Activated naive CD4-positive, alpha-beta T cell (primary cell): ENCODE measurements at places on chromosomes 11 and 22.
A peak's percentile ranks its signal among the peaks of the same experiment; 100 is the strongest.

- DNase-seq: no peak
These were observed 7.4 kb downstream of the MED17 start for GRCh38 chr11:93791493-93791892.

GRCh38 chr11:111302298-111302697 is 4.0 kb downstream of the POU2AF3 start:
- no peak for DNase-seq

DNA sequence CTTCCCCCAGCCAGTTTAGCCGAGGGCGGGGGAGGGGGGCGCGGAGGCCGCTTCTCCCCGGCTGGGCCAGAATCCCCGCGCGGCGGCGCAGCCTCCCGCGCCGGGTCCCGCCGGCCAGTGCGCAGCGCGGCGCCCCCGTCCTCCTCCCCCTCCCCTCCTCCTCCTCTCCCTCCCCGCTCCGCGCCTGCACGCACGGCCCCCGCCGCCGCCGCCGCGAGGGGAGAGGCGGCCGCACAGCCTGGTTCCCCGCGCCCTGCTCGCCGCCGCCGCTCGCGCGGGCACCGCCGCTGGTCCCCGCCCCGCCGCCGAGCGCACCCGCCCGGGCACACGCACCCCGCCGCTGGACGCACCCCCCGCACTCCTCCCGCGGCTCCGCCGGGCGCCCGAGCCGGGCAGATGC is at the start of gene FLRT1:
Gene FLRT1 (plus strand): TSS at position 356 of the 400 bp plus-strand sequence. CDS start 80,337 bp downstream, outside the sequence.
- DNase-seq: no peak

GRCh38 chr11:128632141-128632791 is 44.9 kb upstream of the ETS1 start:
- peak; percentile 27 for DNase-seq

GRCh38 chr22:17047656-17048055 is 37.1 kb upstream of the IL17RA start:
- no peak for DNase-seq

GRCh38 chr11:19811380-19811779 is 98.7 kb downstream of the NAV2 start:
- no peak for DNase-seq

- DNase-seq: no peak
These were observed 21.7 kb downstream of the TIMP3 start for GRCh38 chr22:32823024-32823730.

DNA sequence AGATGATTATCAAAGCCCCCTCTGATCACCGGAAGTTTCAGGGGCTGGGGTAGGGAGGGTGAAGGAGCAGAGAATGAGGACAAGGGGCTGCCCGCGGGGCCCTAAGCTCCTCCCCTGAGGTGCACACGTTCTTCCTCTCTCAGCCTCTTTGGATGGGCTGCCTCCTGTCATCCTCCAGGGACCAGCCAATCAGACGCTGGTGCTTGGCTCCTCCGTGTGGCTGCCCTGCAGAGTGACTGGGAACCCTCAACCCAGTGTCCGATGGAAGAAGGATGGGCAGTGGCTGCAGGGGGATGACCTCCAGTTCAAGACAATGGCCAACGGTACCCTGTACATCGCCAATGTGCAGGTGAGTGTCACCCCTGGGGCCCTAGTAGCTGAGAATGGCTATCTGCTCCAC is 7.5 kb downstream of the ROBO3 start:
- DNase-seq: no peak

DNA sequence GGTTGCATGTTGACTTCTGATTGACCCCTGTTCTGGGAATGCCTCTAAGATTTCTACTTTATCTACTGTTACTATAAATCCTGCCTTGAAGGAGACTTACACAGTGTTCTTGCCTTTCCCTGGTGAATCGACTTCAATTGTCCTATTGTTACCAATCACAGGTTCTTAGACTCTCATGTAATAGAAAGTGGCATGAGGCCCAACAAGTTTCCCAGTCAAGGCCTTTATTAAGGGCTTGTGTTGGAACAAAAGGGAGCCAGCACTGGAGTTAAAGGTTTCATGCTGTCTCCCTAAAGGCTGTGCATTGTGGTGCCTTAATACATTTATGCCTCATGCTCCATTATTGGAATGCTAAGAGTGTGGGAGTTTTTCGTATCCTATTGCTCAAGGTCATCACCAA is 23.3 kb downstream of the MS4A2 start:
- DNase-seq: no peak

DNA sequence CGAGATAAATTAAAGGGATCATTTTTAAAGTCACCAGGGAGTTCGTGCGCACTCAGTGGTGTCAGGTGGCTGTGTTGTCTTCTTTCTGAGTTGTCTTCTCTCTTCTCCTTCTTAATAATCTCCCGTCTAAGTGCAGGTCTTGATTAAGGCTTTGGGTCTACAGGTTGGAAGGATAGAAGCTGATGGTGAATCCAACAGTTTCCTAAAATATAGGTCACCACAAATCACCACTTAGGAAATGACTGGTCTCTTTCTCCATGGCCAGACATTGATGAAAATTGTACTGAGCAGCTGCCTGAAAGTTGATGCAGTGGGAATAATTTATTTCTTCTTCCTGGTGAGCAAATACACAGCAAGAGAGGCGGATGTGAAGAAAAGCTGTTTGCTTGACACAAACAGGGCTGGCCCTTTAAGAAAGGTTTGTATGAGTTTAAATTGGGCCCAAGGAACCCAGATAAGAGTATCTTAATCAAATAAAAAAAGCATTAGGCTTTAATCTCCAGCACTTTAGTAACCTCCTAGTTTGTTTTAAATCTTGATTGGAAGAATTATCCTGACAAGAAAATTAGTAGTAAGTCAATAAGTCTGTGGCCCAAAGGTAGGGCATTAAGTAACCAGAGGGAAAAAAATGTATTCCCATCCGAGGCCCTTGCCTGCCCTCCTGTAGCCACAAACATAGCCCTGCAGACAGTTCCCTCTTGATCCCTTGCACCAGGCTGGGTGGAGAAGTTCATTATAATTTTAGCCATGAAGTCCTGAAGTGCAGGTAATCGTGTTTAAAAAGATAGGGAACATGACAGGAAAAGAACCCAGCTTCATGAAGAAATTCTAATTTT is 245.8 kb downstream of the KIRREL3 start:
- no peak for DNase-seq

- DNase-seq: no peak
These were observed 26.7 kb downstream of the ALKBH8 start for GRCh38 chr11:107538821-107539220.

GRCh38 chr22:37824674-37825641 is 1.8 kb downstream of the GALR3 start:
- no peak for DNase-seq

- no peak for DNase-seq
These were observed 41.7 kb downstream of the KIAA1671 start for GRCh38 chr22:24994070-24994763.

GRCh38 chr22:22681221-22681739 is 36.9 kb downstream of the GGTLC2 start:
- no peak for DNase-seq

DNA sequence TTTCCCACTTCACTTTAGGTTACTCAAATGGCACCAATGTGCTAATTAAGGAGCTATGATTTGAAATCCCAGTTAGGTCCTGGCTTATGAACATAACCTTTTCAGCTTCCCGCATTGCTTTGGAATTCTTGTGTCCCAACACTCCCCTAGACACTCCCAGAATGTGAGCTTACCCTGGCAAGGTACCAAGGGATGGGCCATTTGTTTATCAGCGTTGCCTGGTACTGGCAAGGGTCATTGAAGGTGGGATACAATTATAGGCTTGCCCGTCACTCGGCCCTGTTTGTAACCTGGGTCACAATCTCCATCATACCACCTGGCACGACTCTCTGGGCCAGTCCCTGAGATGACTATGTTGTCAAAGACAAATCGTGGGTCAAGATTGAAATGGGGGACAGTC is 5.4 kb downstream of the CSRP3 start:
- DNase-seq: no peak

- no peak for DNase-seq
These were observed 314.1 kb downstream of the CTTN start for GRCh38 chr11:70712471-70712870.

DNA sequence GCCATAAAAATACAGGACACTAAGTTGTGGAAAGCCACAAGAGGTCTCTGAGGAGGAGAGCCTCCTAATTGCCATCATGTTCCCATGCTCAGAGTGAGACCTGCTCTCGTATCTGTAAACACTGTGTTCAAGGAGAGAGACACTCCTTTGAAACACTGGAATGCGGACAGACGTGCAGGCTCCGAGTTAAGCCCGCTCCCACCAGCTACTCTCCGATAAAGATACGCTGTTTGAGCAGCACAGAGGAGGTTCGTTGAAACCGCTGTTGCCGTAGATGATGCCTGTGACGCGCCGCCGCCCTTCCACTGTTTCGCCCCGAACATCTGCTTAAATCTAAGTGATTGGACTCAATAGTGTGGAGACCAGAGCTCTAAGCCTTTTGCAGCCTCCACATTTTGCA is 25.1 kb downstream of the NUP50 start:
- DNase-seq: no peak

DNA sequence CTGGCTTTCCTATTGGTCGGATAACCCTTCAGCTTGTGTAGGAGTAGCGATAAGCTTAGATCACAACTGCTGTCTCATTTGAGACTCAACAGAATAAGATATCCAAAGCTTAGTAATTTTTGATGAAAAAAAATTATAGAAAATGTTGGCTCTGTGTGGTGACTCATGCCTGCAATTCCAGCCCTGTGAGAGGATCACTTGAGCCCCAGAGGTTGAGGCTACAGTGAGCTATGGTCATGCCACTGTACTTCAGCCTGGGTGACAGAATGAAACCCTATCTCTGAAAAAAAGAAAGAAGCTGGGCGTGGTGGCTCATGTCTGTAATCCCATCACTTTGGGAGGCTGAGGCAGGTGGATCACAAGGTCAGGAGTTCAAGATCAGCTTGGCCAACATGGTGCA is 55.6 kb upstream of the RRM1 start:
- no peak for DNase-seq

DNA sequence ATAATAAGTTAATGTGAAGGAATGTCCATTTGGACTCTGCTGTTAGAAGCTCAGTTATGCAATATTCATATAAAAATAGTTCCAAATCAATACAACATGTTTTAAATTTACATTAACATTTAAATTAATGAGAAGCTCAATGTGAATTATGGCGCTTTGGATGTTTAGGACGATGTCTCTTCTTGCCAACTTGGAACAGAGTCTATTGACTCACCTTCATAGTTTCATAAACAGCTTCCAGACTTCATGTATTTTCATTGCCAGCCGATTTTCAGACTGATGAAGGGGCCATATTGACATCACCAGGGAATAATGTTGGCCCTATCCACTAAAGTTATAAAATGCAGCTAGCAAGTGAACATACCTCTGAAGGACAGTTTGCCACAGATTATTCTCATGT is 1136.2 kb downstream of the LRRC4C start:
- no peak for DNase-seq

DNA sequence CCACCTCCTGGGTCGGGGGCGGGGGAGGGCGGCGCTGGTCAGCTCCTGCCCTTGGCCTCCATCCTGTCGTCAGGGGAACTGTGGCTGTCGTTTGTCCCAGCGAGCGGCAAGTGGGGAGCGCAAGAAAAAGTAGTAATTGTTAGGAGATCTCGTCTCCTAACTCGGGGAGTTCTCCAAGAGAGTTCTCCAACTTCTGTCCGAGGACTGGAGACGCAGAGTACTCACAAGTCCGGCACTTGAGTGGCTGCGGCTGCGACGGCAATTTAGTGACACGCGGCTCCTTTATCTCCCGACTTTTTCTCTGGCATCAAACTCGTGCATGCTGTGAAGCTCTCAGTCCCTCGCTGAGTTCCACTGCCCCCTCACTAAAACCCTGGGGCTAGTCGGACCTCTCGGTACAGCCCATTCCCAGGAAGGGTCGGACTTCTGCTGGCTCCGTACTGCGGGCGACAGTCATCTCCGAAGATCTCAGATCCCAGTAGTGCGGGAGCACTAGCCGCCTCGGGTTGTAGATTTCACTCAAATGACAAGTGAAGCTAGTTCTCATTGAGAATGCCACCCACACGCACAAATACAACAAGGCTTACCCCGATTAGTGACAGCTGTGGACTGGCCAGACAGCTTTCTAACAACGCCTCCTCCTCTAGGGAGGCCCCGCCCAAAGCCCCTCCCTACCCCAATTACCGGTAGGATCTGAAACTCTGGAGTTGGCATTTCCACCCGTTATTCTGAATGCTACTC is at the start of gene PGR:
Gene PGR (minus strand): TSS at position 611 of the 741 bp plus-strand sequence. CDS start 743 bp downstream, outside the sequence.
- no peak for DNase-seq

- DNase-seq: no peak
These were observed 8.3 kb upstream of the KCNJ11 start for GRCh38 chr11:17396598-17397310.

GRCh38 chr11:112082729-112083128 is 3.8 kb downstream of the TIMM8B start:
- no peak for DNase-seq

GRCh38 chr22:20009582-20010306 is 6.9 kb downstream of the ARVCF start:
- no peak for DNase-seq

DNA sequence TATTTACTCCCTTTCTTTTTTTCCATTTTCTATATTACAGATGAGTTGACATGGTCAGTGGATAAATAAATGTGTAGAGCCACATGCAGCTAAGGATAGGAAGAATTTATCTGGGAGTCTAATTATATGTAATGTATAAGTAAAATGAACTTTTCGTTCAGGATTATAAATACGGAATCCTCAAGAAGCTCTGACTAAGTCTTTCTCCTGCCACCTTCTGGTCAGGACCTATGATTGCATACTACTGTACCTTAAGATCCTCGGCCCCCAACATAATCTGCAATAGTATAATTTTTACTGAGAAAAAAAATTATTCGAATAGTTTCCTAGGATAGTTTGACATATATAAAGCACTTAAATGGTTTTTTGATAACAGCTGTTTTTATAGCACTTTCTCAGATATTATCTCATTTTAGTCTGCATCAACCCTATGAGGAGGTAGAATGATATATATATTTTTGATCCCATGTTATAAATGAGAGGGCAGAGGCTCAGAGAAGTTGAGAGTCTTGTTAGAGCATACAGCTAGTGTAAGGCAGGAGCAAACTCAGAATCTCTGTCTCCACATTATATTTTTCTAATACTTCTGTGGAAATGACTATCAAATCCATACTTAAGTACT is 36.1 kb downstream of the CCDC90B start:
- no peak for DNase-seq

DNA sequence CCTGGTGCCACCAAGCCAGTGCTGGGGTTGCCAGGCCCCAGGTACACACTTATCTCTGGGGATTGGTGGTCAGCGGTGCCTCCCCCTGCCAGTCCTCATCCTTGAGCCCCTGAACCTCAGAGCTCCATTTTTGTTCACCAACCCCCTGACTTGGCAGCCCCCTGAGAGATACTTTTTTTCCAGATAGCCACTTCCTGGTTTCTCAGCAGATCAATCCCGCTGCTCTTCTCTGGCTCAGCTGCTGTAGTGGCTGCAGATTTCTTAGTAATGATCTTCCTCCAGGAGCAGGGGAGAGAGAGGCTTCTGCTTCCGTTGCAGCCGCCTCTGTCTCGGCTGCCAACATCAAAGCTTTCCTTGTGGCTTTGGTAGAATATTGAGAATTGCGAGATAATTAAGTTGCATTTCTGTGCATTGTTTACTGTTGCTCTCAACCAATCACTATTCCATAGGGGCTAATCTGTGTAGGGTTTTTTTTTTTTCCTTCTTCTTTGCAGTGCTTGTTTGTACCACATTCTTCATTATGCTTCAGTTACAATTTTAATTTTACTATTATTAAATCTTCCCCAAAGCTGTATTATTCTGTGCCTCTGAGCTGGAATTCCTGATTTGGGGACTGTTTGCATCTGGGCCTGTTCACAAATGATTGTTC is 92.1 kb downstream of the PKNOX2 start:
- DNase-seq: no peak

- no peak for DNase-seq
These were observed 28.6 kb downstream of the PPP2R1B start for GRCh38 chr11:111737444-111738210.

GRCh38 chr11:117814204-117814765 is 10.3 kb downstream of the FXYD2 start:
- DNase-seq: no peak

- no peak for DNase-seq
These were observed 14.2 kb downstream of the GATD1 start for GRCh38 chr11:763073-763463.
